ENCODE measurements at places on chromosomes 2 and 18.

DNA sequence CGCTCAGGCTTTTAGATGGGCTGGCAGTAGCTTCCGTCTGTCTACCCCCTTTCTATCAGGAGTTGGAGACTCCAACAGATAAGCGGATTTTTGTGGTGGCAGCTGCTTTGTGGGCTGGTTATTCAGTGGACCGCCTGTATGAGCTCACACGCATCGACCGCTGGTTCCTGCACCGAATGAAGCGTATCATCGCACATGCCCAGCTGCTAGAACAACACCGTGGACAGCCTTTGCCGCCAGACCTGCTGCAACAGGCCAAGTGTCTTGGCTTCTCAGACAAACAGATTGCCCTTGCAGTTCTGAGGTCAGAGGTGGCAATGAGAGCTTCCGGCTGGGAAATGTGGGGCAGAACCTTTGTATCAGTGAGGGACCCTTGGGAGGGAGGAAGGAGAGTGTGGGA lies 14.8 kb downstream of the CAD start:
- DNase-seq, result no peak

- DNase-seq, result no peak
Measured at GRCh38 chr18:59918997-59919396, 19.2 kb downstream of the PMAIP1 start.

DNA sequence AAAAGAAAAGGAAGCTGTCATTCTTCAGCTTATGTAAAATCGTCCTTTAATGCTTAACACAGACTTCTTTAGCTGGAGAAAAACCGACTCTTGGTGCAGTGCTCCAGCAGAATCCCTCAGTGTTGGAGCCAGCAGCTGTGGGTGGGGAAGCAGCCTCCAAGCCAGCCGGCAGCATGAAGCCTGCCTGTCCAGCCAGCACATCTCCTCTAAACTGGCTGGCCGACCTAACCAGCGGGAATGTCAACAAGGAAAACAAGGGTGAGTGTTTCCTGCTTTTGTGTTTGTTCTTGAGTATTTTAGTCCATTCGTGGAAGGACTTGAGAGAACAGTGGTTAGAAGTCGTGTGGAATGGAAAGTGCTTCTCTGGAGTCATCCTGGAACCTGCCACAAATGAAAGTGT lies 38.9 kb downstream of the KDM3A start:
- DNase-seq, result no peak

- DNase-seq, result no peak
Measured at GRCh38 chr2:152930501-152930900, 212.1 kb downstream of the ARL6IP6 start.

- DNase-seq, result no peak
Measured at GRCh38 chr2:96185516-96185915, 23.1 kb downstream of the STARD7 start.

DNA sequence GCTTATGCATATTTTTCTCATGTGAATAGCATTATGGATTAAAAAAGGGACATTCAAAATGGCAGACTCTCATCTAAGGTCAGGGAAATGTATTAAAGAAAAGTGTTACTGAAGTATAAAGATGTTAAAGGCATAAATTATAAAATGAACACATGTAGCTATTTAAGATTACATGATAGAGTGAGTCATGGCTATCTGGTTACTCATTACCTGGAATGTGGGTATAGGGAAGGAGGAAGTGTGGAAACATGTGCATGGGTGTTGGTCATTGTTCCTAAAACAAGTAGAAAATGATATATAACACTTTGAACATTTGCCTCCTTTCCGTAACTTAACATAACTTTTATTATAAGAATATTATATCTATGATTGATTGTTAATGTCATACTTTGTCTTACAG lies 66.4 kb downstream of the MYO1B start:
- no peak for DNase-seq

GRCh38 chr2:189608170-189608569 lies 27.6 kb upstream of the SLC40A1 start:
- DNase-seq, result no peak

GRCh38 chr2:41329040-41329439 lies 718.8 kb upstream of the PKDCC start:
- DNase-seq, result no peak

- DNase-seq, result no peak
Measured at GRCh38 chr2:151902829-151903228, 74.6 kb upstream of the ARL5A start.

DNA sequence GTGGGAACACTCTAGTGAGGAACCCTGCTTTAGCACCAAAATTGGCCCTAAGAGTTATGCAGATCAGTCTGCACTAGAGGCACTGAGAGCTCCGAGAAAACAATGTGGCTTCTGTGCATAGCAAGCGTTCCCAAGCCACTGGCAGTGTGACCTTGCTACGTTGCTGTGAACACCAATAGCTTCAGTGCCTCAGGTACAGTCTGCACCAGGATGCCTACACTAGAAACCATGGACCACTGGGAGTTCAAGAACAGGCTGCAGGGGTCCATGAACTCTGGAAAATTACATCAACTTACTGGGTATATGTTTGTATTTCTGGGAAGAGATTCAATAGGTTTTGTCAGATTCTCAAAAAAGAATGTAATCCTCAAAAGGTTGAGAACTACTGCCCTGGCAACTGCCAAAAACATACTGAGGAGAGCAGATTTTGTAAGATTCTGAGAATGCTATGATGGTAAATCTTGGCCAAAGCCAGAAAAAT lies 18.3 kb upstream of the SP3 start:
- DNase-seq, result no peak

DNA sequence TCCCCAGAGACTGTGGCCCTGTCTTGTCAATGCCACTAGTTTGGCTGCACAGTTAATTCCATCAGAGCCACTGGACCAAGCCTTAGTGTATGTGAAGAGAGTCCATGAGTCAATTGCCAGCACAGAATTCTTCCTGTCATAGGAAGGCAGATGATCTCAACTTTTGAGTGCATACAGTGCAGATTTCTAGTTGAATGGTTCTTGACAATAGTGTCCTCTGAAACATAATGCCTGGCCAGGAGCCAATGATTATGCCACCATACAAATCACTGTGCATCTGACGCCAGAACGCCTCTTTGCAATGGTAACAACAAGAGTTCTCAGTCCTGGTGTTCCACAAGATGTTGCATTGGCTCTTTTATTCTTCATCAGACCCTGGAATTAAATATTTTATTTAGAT lies 7.1 kb downstream of the NEUROD1 start:
- DNase-seq, result no peak

DNA sequence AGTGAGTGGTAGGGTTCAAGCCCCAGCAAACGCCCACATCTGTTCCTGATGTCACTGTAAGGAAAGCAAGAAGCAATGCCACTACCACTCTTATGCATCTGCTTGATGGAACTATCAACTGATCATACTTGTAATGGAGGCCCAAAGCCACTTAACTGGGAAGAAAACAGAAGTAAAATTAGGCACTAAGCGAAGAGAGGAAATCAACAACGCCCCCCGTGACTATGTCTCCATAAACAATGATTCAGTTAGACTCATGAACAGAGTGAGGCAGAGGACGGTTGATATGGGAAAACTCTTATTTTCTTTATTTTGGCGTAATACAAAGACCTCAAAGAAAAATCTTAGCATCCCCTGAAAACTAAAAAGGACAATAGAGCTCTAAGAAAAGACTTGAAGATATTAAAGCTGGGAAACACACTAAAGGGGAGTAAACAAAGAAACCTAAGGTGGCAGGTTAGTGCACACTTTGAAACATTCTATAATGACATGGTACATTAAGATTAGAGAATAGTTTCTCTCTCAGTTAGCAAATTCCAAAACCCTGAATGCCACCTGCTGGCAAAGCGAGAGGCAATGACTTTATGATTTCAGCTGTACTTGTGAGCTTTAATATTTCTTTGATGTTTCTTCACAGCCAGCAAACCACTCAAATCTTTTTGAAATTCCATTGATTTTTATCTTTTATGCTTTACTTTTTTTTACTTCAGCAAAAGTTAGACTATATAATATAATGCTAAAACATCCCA lies 86.5 kb downstream of the LRP2 start:
- no peak for DNase-seq

Data from spleen (tissue), 13 donors.